ENCODE measurements at places on chromosomes 4 and X. TPM values are rescaled to one million over a fixed set of nuclear protein-coding genes. Genes with fewer than 3 reads are reported as not detected.

The TIGD2 gene
- 10.3 TPM for total RNA-seq

- no peak for DNase-seq
Observed at GRCh38 chrX:12811658-12812057, 20.4 kb downstream of the PRPS2 start.

The GPR119 gene
- not detected for total RNA-seq

The EDNRA gene
- 15.0 TPM for total RNA-seq

GRCh38 chr4:138238521-138239292, 3.4 kb downstream of the SLC7A11 start:
- DNase-seq, result no peak

DNA sequence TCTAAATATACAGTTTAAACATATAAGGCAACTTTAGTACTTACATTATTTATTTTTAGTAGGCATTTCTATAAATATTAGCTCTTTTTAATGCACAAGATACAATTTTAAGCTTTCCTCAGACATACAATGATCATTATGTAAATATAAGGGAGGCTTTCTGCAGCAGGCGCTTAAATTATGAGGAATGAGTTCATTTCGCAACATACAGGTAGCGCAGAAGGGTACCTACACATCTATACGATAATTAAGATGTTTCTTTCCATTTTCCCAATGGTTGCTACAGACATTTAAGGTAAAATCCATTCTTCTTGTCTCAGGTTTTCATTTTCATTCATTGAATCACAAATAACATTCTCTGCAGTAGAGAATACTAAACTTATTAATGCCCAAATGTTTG, 1.2 kb downstream of the AASDH start:
- DNase-seq, result no peak

DNA sequence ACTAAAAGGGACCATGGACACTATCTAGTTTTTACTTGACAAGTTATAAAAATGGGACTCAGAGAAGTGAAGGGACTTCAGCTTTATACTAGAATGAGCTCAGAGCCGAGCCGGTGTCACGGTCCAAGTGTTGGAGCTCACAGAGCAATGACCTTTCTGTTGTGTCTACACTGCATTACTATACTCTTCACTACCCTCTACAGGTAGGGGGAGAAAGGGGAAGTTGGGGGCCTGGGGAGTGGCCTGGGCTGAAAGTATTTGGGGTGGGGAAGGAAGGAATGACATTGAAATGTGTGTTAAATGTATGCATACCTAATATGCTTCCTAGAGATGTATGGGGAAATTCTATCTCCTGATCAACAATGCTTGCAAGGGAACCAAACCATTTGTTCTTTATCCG, 48.8 kb upstream of the HHIP start:
- DNase-seq, result no peak

The FAM9C gene
- total RNA-seq, result not detected

- no peak for DNase-seq
Observed at GRCh38 chr4:33482773-33483172, 2761.5 kb downstream of the ARAP2 start.

DNA sequence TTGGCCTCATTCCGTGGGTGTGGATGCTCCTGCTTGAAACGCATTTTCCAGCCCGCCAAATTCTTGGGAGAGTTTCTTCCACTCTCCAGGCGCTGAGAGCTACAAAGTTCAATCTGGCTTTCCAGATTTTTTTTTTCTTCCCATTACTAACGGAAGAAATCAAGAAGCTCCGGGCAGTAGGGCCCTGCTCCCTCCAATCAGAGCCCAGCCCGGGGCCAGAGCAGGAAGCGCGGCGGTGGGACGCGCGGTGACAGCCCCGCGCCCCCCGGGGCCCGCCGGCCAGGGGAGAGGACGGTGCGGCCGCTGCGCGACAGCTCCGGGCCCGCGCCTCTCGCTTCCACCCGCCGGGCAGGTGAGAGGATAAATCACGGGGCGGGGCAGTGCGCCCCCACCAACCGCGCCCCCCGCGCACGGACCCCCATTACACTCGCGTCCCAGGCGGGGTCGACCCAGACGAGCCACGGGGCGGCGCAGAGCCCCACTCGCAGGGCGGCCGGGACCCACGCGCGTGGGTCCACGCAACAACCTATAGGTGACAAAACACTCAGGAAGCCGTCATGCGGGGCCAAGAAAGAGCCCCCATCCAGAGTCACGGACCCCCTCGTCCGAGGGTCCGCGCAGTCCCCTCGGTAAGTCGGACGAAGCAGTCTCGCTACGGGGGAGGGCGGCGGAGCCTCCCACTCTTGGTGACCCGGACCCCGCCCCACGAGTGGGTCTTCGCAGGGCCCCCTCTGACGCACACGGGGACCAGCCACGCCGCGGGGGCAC, 868 bp downstream of the AFAP1 start:
- DNase-seq, result peak; percentile 53

The GYG2 gene
- total RNA-seq, result not detected

- DNase-seq, result peak; percentile 14
Observed at GRCh38 chrX:40573763-40574162, 7.0 kb upstream of the ATP6AP2 start.

The PLCXD1 gene
- total RNA-seq, result 19.0 TPM

DNA sequence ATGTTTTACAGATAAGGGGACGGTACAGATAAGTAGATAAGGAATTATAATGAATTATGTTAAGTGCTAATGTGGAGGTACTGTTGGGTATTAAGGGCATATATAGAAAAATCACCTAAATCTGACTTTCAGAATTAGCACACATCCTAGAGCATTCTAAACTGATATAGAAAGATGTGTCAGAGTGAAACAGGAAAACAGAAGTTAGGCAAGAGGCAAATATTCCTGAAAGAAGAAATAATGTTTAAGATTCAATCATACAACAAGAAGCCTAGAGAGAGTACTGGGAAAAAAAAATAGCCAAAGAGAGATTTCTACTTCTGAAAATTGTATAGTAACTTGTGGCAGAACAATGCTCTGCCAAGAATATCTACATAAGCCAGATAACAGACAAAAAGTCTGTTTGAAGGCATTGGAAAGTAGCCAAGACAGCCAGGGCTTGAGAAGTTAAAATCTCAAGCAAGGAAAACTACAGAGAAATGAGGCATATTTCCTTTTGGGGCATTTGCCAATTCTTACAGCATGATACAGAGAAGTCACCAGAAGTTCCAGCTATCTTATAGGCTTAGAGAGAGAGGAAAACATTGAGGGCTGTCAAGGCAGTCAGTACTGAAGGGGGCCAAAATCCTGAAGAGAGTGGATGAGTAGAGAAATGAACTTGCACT, 646.0 kb downstream of the RPA4 start:
- peak; percentile 45 for DNase-seq

DNA sequence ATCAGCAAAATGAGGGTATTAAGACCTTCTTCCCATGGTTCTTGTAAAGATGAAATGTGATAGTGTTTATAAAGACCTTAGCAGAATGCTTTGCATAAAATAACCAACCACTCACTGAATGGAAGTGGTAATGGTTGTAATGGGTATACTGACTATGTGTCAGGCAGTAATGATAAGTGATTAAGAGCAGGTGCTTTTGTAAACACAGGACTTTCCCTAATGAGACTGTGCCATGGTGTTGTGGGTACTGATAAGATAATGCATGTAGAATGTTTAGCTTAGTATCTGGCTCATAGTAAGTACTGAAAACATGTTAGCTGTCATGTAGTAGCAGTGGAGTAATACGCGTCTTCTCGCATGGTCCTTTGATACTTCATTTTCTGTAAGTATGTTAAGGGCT, 6.9 kb downstream of the LSM6 start:
- DNase-seq, result no peak

- peak; percentile 4 for DNase-seq
Observed at GRCh38 chr4:117093571-117093970, 8.2 kb upstream of the TRAM1L1 start.

The TMPRSS11F gene
- total RNA-seq, result not detected

DNA sequence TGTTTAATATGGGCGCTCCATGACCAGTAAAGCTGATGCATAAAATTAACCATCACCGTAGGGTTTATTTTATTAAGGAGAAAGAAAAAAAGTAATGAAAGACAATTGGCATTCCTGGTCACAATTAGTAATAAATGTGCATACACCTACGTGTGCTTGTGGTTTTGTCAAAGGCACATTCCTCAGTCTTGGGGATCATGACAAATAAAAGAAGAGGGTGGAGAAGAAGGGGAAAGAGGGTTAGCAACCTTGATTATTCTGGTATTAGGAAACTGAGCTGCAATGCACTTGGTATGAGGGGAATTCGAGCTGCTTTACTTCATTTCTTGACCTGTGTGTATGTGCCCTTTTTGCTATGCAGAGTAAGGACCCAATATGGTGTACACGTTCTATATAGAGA, 1798.3 kb upstream of the PCDH7 start:
- no peak for DNase-seq

DNA sequence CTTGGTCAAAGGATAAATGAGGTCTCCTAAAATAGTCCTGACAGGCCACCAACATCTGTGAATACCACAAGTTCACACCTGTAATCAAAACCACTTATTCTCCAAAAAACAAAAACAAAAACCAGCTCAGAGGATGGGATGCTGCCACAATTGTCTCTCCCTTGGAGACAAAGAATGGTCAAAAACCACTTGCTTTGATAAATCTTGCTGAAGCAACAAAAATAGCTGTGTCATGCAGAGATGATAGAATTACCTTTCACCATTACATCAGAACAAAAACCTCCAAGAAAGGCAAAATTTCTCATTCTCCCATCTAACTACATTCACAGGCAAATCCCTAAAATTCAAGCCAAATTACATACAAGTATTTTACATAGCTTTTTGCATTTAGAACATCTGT, 180.4 kb downstream of the MAML3 start:
- DNase-seq, result no peak

DNA sequence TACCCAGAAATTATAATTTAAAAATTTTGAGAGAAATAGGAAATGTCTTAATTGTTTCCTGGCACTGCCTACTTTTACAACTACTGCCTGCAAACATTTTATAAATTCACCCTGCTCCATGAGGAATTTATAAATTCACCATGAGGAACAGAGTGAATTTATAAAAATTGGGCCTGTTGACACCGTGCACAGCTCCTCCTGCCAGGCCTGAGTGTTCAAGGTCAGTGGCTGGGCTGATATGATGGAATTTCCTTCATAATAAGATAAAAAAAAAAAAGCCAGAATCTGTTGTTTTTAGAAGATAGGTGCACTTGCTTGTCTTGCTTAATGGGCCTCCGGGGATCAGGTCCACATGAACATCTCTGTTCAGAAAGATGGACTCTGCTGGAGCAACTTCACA, 151.7 kb upstream of the RASGEF1B start:
- DNase-seq, result no peak

- peak; percentile 83 for DNase-seq
Observed at GRCh38 chr4:94978904-94979303, 221.1 kb downstream of the BMPR1B start.

DNA sequence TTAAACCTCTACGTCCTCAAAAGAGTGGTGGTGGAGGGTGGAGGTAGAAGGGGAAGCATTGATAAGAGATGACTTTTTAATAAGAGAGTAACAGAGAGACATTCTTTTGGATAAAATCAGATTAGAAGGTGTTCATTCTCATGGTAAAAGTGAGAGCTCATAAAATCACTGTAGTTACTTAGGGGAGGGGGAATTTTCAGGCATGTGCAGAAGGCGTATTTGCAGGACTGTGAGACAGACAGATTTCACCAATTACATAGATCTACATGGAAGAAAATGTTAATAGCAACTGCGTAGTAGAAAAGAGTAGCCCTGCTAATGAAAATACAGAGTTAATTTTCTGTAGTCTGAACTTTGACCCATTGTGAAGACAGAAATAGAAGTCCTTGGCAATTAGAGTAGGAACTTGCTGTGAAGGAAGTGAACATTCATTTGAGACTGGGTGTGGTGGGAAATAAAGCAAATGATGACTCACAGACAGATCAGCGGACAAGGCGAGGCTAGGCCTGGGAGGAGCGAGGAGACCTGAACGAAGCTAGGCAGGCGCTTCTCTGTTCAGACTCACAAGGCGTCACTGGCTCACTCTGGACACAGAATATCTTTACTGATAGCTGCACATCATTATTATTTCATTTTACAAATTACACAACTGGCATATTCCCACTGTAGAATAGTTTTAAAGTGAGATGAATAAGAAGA, 57.2 kb upstream of the FAM9C start:
- DNase-seq, result peak; percentile 93

The FDCSP gene
- not detected for total RNA-seq

GRCh38 chr4:171639540-171639939, 173.7 kb upstream of the GALNTL6 start:
- peak; percentile 10 for DNase-seq

GRCh38 chr4:155514628-155515027, 137.9 kb upstream of the MAP9 start:
- DNase-seq, result no peak

The ZNF711 gene
- total RNA-seq, result 0.13 TPM

The AFP gene
- 1.8 TPM for total RNA-seq

DNA sequence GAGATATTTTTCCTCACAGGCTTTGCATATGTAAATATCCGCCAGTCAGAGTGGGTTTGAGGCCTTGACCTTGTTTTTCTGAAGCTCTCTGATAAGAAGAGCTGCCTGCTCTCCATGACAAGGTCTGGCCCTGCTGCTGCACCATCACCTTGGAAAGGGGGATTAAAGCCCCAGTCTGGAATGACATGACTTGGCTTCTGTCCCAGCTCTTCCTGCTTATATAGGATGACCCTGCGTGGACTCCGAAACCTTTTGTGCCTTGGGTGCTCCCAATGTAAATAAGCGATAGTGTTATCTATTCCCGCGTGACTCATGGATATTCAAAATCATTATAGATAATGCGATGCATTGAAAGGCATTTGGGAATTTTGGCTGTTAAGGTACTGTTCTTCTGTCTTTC, 139.3 kb downstream of the BMPR1B start:
- DNase-seq, result no peak

DNA sequence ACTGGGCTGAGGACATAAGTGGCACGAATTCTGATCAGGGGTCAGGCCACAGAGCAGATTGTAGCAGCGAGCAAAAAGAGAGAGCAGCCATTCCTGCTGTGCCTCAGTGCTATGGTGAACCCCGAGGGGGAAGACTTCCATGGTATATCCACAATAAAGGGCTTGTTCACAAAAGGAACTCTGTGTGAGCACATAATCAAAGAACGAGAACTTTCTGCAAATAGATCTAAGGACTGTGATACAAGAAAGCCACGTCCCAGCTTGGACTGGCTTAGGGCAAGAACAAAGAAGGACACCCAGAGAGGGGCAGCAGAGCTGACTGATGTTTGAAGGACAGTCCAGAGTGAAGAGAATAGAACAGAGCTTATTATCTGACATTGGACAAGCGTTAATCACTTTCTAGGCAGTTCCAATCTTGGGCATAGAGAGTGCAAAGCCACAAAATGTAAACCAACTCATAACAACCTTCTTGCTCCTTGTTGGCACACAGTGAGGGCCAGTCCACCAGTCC, 24.0 kb downstream of the PPEF2 start:
- DNase-seq, result no peak

- no peak for DNase-seq
Observed at GRCh38 chrX:134202561-134202960, 34.4 kb upstream of the CCDC160 start.

- DNase-seq, result no peak
Observed at GRCh38 chrX:3191201-3191600, 149.9 kb downstream of the ARSF start.

DNA sequence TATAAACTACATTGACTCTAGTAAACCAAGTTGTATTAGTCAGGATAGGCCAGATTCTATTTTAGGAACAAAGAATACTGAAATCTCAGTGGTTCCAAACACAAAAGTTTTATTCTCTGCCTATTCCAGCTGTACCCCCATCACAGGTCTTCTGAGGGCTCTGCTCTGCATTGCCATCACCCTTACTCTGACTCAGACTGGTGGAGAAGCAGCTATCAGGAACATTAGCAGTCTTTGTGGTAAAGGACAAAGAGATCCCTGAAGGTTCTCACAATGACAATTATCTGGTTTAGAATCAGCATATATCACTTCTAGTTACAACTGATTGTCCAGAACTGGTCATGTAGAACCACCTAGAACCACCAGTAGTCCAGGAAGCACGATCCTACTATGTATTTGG, 251.1 kb downstream of the GLUD2 start:
- no peak for DNase-seq
